ENCODE measurements at places on chromosomes 6 and 20.

DNA sequence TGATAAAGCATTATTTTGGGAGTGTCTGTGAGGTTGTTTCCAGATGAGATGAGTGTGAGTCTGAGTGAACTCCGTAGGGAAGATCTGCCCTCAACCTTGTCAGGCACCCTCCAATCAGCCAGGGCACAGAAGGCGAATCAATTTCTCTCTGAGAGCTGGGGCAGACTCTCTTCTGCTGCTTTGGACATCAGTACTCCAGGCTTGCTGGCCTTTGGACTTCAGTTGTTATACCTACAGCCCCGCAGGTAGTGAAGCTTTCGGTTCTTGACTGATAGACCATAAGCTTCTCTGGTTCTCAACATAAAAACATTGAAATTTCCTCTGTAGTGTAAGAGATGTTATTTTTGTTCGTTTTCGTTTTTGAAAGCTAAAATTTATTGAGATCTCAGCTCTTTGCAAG is 71.4 kb downstream of the MAFB start:
- no peak for DNase-seq

DNA sequence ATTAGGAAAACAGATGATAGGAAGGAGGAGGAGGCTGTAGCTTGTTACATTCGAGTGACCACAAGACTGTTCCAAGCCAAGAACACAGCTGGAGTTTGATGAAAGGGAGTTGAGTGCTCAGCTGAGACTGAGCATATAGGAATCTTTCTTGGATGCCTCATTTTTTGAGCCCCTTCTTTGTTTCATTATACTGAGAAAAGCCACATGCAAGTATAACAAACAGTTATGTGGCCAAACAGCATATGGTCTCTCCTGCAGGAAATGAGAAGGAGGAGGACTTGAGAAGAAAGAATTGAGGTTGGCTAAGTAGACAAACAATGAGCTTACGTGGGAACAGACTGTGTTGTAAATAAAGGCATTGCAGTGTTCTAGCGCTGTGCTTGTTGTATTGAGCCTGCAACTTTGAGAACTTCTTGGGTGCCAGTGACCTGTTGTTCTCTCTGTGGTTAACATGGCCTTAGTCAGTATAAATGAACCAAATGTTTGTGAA is 78.3 kb downstream of the AKAP7 start:
- DNase-seq: no peak

DNA sequence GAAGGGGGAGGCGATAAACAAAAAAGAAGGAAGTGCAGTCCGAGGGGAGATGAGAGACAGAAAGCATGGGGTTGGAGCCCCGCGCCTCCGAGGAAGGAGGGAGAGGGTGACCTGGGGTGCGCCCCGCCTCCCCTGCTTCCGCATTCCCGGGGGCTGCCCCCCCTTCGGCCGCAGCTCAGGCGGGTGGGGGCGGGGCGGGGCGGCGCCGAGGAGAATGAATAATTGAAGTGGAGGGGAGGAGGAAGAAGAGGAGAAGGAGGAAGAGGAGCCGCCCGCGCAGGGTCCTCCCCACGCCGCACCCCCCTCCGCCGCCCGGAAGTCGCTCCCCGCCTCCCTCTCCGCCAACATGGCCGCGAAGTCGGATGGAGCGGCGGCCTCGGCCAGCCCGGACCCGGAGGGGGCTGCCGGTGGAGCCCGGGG is at the start of gene XKR7:
Gene XKR7 (plus strand): TSS at position 322 of the 420 bp plus-strand sequence. CDS start 25 bp downstream, at position 347.
- DNase-seq: peak; percentile 3

DNA sequence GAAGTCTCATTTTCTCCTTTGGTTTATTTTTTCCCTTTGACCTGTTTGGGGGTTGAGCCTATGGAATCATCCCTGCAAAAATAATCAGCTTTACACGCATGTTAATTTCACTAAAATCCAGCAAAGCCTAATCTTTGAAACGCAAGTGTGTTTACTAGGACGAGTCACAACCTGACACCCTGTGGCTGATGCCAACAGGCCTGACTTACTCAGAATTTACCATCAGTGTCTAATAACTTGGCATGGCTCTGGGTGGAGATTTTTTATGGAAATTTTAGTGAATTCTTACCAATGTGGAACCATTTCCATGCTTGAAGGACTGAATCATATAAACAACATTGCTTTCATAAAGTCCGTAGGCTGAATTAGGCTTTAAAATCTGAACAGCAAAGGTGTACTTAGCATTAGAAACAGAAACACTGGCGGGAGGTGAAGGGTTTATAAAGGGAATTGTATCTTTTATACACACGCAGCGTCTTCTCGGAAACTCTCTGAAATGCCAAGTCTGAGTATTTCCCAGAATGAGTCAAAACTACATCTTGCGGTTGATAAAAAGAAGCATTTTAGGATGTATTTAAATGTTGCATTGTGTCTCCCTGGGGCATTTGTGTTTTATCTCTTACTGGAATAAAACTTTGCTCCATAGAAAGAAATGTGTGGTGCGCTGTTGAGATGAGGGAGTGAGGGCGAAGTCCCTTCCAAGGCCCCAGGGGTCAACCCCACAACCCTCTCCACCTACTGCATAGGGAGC is 81.2 kb downstream of the DACT2 start:
- no peak for DNase-seq

DNA sequence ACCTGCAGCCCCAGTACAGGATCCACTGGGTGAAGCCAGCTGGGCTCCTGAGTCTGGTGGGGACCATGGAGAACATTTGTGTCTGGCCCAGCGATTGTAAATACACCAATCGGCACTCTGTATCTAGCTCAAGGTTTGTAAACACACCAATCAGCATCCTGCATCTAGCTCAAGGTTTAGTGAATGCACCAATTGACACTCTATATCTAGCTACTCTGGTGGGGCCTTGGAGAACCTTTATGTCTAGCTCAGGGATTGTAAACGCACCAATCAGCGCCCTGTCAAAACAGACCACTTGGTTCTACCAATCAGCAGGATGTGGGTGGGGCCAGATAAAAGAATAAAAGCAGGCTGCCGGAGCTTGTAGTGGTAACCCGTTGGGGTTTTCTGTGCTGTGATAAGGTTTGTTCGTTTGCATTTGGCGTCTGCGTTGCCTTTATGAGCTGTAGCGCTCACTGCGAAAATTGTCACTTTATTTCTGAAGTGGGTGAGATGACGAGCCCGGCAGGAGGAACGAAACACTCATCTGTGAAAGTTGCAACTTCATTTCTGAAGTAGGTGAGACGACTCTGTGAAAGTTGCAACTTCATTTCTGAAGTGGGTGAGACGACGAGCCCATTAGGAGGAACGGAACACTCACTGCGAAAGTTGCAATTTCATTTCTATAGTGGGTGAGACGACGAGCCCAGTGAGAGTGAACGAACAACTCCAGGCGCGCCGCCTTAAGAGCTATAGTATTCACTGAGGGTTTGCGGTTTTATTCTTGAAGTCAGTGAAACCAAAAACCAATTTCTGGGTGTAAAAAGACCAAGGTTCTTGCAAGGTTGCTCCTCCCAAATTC is 31.1 kb downstream of the SERPINB6 start:
- DNase-seq: peak; percentile 42

- no peak for DNase-seq
These were observed 327.3 kb upstream of the HSF2 start for GRCh38 chr6:122072014-122072647.

GRCh38 chr6:380234-381218 is 11.0 kb upstream of the IRF4 start:
- no peak for DNase-seq

GRCh38 chr6:11754625-11755271 is 23.9 kb downstream of the ADTRP start:
- DNase-seq: no peak

DNA sequence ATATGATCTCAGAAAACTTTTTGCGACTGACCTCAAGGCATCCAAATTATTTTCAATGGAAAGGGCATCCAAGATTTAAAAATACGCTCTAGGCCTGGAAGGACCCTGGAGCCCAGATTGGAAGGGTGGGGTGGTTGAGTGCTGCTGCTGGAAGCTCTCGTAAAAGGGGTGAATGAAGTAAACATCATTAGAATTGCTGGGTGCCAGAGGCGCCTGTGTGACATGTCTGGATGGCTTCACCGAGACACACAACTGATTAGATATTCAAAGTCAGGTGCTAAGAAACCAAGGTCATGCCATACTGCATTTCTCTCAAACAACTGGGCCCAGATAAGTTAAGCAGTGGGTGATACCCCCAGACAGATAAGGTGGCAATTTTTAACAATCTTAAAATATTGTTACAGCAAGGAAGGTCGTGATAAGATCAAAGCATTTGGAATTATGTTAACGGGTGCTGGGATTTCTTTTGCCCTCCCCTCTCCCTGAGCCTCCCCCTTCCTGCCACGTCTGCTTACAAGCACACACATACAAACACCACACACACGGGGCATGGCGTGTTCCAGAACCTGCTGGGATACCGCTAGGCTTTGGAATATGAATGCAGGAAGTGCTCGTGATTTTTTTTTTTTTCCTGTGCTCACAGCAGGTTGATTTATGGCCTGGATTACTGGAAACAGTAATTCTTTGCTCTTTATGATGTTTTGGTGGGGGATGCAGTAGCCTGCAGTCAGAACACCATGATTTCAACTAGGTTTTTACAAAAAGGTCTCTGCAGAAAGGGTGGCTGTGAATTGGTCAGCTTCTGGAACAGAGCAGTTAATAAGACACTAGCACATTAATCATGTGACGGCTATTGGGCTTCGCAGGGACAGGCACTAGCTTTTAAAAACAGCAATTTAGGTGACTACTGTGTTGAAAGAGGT is 551.2 kb downstream of the QKI start:
- no peak for DNase-seq

GRCh38 chr6:2563635-2564034 is 187.1 kb downstream of the MYLK4 start:
- no peak for DNase-seq

Data from stimulated activated CD8-positive, alpha-beta memory T cell treated with anti-CD3 and anti-CD28 coated beads, Interleukin-12 subunit alpha, Interleukin-12 subunit beta, amount 100 ng/mL, for 4 hours (primary cell).